ENCODE measurements at places on chromosomes 12 and 14.

DNA sequence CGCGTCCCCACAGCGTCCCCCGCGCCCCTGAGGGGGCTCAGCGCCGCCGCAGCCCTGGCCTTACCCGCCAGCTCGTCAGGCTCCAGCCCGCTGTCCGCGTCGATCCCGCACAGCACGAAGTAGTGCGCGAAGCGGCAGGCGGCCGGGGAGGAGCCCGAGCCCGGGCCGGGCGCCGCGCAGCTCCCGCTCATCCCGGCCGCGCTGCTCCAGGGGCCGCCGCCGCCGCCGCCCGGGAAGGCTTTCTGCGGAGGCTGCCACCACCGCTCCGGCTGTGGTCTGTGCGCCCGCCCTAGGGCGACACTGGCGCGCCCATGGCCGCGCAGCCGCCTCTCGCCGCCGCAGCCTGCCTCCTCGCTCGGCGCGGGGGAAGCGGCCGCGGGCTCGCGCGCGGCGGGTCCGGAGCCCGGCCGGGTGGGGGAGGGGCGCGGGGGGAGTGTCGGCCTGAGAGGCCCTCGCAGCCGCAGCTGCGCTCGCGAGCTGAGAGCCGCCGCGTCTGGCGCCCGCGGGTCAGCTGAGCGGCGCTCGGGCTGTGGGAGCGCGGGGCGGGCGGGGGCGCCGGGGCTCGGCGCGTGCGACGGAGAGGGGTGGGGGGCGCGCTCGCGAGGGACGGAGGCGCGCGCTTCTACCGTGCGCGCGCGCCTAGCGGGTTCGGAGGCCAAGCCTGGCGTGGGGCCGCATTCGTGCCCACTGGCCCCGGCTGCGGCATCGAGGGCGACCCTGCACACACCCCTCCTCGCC is at the start of gene DENND5B:
Gene DENND5B, minus strand, starts transcription at position 495 of the 738 bp plus-strand sequence. Its CDS starts 304 bp downstream, at position 191.
- no peak for DNase-seq

GRCh38 chr12:14048941-14049545 is 67.6 kb upstream of the GRIN2B start:
- DNase-seq, result no peak

- DNase-seq, result no peak
These were observed 72.8 kb upstream of the ARHGAP5 start for GRCh38 chr14:32004300-32004699.

GRCh38 chr14:71675126-71675899 is 256.9 kb upstream of the RGS6 start:
- no peak for DNase-seq

Data from CD4-positive, alpha-beta T cell treated with Interleukin-4 for 1 hour (primary cell).